ENCODE measurements at places on chromosomes 2 and 18. TPM values are rescaled to one million over a fixed set of nuclear protein-coding genes. Genes with fewer than 3 reads are reported as not detected.

The NFU1 gene
- 46.7 TPM for polyA plus RNA-seq

The APCDD1 gene
- 7.4 TPM for polyA plus RNA-seq

The TEX44 gene
- not detected for polyA plus RNA-seq

The DCDC2C gene
- not detected for polyA plus RNA-seq

The SCN7A gene
- polyA plus RNA-seq, result 3.2 TPM

The CLEC4F gene
- polyA plus RNA-seq, result 2.6 TPM

The CCDC85A gene
- polyA plus RNA-seq, result 1.7 TPM

- DNase-seq, result no peak
Observed at GRCh38 chr18:55878224-55878623, 290.2 kb upstream of the TCF4 start.

DNA sequence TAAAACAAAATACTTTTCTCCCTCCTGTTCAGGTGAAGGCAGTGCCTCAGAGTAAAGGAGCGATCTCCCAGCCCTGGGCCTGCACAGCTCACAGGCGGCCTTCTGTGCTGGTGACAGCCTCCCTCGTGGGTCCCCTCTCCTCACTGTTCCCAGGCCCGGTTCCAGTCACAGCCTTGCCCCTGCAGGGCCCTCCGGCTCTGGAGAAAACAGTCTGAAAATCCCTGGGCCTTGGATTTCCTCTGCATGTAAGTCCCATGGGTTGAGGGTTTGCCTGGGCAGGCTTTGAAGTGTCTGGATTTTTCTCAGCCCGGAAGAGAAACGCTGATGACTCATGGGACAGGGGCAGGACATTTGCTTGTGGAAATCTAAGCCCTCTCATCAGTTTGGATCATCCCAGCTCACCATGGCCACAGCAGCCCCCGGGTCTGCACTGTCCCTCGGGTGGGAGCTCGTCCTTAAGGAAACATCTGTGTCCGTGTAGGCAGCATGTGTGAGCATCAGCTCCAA, 186.1 kb upstream of the RAB12 start:
- DNase-seq, result no peak

DNA sequence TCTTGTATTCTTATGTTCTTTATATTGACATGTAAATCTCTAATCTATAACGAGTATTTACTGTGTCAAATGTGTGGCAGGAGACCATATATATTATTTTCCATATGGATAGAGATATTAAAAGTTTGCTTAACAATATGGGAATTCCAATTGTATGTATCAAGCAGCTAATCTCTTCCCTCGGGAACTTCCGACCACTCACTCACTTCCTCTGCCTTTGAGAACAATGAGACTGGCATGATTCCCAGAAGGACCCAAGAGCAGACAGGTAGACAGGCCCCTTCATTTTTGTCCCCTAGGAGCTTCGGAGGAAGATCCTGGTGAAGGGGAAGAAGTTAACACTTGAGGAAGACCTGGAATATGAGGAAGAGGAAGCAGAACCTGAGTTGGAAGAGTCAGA, 24.1 kb downstream of the PLCD4 start:
- no peak for DNase-seq

DNA sequence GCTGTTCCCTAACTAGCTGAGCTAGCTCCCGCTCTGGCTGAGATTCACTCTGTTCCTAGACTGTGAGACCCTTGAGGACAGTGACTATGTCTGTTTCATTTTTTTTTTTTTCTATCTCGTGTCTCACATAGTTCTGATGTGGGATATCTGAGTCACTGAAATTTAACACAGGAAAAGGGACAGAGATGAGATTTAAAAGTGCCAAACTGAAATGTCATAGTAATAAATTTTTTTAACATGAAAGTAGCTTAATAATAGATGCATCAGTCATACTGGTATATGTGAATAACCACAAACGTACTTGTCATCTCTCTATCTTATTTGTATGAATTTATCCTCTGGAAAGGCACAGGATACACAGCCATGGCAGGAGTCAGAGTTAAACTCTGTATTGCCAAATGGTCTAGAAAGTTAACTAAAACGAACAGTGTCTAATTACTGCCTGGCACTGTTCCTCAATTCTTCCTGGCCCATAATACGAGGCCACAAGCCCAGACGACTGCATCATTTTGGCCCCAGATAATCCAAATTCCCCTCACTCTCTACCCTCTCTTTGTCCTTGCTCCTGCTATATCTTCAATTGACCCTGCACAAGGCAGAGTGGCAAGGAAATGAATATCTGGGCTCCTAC, 87.5 kb downstream of the SATB2 start:
- no peak for DNase-seq

DNA sequence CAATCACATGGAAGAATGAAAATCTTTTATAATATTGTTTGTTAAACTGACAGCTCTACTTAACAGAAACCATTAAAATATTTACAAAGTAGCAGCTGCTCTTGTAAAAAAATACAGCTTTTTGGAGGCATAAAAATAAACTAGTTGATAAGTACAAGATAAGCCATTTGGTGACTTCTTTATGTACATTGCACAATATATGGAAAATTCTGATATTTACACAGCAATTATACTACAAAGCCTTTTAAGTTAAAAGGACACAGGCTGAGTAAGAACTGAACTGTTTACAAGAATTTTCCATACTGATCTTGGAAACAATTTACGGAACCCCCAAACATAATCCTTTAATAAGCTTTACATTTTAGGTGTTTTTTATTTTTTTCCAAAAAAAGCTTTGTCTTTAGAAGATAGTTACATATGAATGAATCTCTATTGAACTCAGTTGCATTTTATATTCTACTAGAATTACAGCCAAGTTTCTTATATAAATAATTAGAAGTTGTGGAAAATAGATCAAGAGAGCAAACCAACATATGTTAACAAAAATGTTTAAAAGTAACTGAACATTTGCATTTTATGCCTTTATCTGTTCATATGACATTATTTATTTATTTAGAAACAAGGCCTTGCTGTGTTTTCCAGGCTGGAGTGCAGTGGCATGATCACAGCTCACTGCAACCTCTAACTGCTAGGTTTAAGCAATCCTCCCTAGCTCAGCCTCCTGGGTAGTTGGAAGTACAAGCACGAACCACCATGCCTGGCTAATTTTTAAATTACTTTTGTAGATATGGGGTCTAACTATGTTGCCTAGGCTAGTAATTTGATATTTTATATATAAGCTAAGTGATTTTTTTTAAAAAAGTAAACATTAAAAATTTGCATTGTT, 142.5 kb downstream of the OTX1 start:
- no peak for DNase-seq

- DNase-seq, result no peak
Observed at GRCh38 chr2:198692907-198693510, 764.7 kb downstream of the SATB2 start.

DNA sequence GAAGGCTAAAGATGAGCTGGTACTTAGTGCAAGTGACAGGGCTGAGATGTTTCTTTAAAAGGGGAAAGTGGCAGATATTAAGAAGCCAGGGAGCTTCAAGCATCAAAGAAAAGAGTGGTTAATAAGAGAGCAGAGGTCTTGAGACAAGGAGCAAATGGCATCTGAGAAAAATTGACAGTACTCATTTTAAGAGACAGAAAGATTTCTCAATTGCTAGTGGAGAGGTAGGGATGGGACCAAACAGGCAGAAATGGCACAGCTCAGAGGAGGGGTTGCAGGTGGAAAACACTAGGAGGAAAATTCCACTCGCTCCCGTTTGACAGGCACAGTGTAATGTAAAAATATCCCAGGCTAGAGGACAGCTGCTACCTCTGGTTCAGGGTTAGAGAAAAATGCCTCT, 593.4 kb upstream of the LRATD1 start:
- DNase-seq, result no peak

DNA sequence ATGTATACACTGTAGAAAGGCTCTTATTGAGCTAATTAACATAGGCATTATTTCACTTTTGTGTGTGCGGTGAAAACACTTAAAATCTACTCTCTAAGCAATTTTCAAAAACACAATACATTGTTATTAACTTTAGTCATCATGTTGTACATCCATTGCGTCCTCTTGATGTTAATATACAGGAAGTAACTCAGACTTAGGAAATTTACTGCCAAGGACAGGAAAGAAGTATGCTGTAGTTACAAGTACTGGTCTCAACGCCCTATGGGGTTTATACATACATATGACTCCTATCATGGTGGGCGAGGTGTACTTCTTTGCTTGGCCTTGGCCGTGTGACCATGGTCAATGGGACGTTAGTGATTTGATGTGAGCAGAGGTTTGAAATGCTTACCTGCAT, 15.5 kb downstream of the SCTR start:
- no peak for DNase-seq

DNA sequence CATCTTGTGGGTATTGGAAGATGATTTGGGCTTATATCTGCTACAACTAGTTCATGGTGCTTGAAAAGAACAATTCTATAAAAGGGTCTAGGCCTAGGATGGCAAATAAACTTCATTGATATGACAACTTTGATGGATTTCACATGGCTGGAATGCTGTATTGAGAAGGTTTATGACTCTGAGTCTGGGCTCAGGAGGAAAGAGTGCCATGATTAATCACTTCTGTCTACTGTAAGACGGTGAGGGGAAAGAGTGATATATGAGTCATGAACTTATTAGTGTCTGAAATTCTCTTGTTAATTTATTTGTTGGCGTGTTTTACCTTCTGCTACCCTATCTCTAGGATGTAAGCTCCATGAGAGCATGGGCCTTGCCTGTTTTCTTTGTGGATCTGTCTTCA, 17.0 kb upstream of the ADCYAP1 start:
- DNase-seq, result no peak

DNA sequence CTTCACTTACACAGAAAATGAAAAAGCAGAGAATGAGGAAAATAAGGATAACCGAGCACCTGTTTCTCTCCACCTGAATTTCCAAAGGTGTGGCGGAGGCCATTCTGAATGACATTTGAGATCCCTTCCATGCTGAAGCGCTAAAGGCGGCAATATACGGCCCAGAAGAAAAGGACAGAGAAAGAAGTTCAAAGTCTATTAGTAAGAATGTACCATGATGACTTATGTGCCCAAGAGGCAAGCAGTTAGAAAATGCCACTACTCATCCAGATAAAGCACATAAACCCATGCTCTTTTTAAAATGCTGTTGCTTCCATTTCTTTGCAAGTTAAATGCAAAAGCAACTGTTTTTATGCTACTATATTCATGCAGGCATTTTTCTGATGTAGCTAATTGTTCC, 37.2 kb downstream of the FEZ2 start:
- no peak for DNase-seq

DNA sequence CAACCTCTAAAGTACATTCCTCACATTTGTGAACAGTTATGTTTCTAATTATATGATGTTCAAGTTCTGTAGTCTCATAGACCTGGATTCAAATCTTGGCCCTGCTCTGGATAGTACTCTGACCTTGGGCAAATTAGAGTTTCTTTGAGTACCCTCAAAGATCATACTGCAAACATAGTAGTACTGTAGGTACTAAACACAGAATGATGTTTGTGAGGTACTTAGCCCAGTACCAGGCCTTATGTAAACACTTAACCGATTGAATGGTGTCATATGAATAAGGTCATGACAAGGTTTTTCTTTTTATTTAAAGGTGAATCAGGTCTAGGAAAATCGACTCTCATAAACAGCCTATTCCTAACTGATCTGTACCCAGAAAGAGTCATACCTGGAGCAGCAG, 19.1 kb downstream of the SEPTIN2 start:
- no peak for DNase-seq

DNA sequence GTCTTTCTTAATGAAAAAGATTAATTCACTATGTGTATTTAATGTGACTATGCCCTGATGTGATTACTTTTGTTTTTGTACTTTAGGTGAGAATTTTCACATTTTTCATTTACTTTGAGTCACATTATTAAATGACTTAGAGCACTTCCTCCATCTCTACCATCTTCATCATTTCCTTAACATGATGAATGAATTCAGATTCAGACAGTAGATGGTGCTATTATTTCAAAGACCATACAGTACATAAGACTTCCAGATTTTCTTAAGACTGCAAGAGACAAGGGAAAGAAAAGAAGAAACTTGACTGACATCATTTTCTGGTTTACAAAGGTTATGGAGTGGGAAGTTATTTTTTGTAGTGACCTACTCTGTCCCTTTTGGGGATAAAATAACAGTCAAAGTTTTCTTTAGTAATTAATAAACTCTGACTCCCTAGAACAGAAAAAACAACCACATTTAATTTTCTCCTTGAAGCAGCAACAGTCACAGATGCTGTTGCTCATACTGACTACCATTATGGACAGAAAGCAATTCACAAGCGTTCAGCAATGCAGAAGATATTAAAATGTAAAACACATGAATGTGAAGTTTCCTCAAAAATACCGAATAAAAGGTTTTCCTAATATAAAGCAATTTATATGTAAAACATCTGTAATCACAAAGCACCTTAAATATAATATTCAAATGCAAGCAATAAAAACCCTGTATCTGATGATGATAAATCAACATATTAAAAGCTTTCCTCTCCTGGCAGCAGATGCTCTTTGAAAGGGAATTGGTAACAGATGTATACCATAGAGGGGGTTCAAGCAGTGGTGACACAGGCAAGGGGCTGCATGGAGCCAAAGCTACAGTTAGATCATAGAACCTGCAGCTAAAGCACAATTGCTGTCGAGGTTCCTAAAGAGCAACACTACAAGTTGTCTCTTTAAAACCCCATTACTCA, 1010.9 kb upstream of the NXPH2 start:
- peak; percentile 17 for DNase-seq

- no peak for DNase-seq
Observed at GRCh38 chr2:122135021-122135937, 379.8 kb downstream of the TSN start.

DNA sequence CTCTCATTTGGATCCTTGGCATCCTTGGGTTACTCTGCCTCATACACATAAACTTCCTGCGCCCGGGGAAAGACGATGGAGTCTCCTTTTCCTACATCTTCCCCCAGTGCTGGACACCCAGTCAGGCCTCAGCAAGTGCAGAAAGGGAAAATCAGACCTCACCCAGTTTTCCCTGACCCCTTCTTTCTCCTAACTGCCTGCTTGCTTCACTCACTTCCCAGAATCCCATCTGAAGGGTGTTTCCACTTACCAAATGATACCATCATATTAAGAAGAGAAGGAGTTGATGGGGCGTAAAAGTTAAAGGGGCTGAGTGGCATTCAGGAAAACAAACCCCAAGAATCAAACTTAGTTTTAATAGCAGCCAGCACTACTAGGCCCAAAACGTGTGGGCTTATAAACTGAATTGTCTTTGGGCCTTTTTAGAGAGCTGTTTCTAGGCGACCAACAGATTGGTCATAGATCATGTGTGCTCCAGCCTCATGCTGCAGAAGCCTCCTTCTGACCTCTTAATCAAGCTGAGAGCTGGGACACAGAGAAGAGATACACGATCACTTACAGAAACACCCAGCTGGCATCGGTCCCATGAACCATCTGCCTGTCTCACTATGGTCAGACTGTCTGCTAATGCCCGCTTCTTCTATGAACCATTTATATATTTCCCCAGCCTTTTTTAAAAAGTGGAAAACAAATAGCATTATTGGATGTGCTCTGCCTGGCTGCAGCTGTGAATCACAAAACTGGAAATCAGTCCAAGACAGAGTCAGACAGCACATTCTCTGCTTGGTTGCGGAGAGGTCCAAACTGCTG, 165.7 kb upstream of the SLC14A2 start:
- DNase-seq, result peak; percentile 31

Data from small intestine (tissue), 16 donors.